WERI-Rb-1 (cell line): ENCODE measurements at places on chromosomes 2 and 18.

DNA sequence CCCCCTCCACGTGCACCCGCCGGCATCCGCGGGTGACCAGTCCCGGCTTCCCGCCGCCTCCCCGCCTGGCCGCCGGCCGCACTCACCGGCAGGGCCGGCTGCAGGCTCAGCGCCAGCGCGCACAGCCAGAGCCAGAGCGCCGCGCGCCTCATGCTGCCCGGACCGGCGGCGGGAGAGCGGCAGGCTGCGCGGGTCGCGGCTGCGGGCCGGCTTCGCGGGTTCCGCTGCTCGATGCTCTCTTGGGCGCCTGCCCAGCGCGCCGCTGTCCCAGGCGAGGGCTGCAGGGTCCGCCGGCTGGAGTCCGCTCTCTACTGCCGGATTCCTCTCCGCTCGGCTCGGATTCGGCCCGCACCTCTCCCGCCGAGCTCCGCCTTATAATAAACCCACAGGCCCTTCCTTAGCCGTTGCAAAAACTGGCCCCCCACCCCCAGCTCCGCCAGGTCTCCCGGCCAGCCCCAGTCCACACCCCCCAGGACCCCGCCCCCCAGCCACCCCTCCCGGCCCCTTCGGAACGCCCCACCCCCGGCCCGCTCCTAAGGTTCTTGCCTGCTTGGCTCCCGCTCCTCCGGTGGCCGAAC is at the start of gene SDC1:
Gene SDC1 (minus strand): TSS at position 415 of the 578 bp plus-strand sequence. CDS start 263 bp downstream, at position 152.
- DNase-seq = peak; percentile 84

DNA sequence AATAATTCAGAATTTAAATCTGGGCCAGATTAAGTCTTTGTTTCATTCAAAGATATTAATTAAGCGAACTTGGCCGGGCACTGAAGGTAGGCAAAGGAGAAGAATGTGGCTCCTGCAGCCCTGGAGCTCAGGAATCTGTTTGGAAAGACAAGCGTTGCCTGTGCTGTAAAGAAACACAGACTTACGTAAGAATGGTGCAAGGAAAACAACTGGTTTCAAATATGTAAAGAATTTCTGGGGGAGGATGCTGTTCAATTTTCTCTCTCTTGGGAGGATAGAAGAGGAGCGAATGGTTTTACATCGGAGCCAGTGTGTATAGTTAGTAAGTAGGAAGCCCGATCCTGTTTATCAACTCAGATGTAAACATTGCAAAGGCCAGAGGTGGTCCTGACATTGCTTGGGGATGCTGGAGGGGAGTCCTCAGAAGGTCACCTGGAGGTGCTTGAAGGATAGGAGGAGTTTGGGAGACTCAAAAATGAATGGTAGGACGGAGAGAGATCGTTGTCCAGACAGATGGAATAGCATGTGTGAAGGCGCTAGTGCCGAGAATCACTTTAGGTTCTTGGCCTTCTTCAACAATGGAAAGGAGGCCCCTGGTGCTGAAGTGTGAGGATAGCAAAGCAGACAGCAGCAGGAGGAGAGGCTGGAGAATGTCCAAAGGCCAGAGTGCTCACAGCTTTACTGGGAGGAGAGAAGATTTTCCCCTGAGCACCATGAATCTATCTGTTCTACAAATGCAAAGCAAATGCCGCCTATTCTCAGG is 456.1 kb downstream of the LPIN1 start:
- DNase-seq = no peak

- no peak for DNase-seq
Observed at GRCh38 chr2:150624001-150624401, 136.5 kb upstream of the RND3 start.

DNA sequence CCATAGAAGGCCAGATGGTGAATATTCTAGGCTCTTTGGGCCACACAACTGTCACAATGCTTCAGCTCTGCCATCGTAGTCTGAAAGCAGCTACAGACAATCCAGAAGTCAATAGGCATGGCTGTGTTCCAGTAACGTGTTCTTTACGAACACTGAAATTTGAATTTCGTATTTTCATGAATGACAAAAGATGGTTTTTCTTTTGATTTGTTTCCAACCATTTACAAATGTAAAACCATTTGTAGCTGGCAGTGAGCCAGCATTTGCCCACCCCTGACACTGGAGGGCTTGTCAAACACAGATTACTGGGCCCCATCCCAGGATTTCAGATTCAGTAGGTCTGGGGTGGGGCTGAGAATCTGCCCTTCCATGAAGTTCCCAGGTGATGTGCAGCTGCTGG is 83.0 kb upstream of the ATG16L1 start:
- DNase-seq = no peak

- no peak for DNase-seq
Observed at GRCh38 chr2:221549143-221549542, 23.0 kb downstream of the EPHA4 start.

- DNase-seq = peak; percentile 24
Observed at GRCh38 chr2:108607706-108608301, 73.5 kb downstream of the LIMS1 start.

DNA sequence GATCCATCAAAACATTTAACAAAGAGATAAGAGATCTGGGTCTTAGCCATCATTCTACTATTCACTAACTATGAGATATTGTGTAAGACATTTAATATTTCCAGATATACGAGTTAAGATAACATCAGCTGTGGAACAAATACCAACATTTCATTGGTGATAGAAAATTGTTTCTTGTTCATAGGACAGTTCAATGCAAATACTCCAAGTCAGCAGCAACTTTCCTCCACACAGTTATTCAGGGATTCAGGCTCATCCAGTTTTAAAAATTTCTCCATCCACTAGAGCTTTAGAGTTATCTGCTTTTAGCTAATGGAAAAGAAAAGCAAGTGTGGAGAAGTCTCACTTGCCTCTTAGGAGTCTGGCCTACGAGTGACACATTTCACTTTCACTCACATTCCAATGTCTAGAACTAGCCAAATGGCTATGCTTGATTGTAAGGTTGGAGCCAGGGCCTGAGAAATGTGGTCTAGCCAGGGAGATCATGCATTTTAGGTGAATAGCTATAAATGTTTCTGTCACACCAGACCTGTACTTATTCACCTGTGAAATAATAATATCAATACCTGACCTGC is 119.3 kb upstream of the MAPRE2 start:
- DNase-seq = no peak

- no peak for DNase-seq
Observed at GRCh38 chr2:60796573-60797509, 40.8 kb downstream of the PAPOLG start.

- no peak for DNase-seq
Observed at GRCh38 chr2:4190548-4190947, 487.2 kb downstream of the DCDC2C start.

GRCh38 chr2:129478902-129479517 is 500.5 kb upstream of the RAB6C start:
- no peak for DNase-seq

DNA sequence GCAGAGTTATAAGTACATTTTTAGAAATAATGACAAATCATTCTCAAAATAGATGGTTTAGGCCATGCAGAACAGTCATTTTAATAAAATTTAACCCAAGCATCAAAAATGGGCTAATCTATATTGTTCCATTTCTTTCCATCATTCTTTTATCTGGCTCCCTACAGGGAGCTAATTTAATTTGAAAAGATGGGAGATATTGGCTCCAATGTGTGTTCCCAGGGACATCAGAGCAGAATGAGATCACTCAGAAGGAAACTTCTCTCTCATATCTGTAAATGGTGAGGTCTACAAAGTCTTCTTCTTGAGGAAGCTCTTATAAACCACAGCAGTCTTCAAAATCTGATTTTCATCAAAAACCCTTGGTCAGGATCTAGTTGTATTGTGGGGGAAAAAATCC is 119.4 kb upstream of the RAB6C start:
- DNase-seq = no peak

DNA sequence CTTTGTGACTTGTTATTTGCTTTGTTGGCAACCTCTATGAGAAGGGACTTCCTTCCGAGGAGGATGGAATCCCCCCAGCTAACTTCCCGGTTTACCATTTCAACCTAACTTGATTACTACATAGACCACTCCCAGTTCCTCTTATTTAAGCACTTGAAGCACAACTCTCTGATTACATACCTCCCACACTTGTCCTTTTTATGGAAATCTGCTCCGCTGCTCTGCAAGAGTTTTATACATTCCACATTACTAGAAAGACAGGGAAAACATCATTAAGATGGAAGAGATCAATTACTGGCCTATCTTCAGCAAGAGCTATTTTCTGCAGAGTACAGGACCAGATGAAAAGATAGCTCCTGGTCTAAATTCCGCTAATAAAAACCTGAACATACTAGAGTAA is 160.0 kb upstream of the PGAP1 start:
- DNase-seq = no peak

DNA sequence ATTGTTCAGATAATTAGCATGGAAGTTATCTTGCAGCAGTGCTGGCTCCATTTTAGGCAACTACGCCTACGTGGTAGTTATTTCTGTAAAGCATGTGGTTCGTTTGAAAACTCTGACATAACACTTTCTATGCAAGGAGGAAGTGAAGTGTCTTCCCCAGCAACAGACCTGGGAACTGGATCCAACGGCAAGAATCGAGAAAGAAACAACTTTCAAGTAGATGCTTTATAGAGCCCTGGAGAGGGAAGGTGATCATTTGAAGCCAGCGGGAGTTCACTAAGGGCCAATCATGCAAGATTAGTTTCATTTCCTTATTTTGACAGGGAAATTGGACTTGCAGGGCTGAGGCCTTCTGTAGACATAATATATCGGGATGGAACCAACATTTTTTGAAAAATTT is 218.3 kb downstream of the ACKR3 start:
- no peak for DNase-seq

- DNase-seq = no peak
Observed at GRCh38 chr2:238601433-238602222, 174.9 kb downstream of the ASB1 start.

GRCh38 chr2:136253288-136254004 is 135.5 kb upstream of the CXCR4 start:
- no peak for DNase-seq

GRCh38 chr2:158497486-158497885 is 40.7 kb downstream of the PKP4 start:
- DNase-seq = no peak

DNA sequence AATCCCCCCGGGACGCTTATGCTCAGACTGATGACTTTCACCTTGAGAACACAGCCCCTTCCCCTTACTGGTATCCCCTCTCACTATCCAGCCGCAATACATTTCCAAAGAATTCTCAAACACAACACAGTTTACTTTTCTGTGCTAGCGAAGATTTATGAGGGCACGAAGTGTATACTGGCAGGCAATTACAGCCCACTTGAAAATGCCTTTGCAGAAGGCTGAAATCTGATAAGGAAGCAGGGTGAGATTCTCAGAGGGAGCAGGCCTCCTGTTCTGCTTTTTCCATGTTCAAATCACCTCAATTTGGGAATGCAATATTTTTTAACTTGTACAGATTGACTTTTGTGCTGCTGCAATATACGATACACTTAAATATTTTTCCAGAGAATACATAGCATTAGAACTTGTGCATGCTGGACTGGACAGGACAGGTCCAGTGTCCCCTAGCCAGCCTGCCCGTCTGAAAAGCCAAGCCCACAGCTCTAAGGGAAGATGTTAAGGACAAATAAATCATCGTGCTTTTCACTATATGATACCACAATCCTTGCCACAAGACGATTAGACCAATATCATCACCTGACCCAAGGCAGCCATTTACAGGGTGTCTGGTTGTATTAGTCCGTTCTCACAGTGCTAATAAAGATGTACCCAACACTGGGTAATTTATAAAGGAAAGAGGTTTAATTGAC is 262.1 kb downstream of the EPHA4 start:
- no peak for DNase-seq

DNA sequence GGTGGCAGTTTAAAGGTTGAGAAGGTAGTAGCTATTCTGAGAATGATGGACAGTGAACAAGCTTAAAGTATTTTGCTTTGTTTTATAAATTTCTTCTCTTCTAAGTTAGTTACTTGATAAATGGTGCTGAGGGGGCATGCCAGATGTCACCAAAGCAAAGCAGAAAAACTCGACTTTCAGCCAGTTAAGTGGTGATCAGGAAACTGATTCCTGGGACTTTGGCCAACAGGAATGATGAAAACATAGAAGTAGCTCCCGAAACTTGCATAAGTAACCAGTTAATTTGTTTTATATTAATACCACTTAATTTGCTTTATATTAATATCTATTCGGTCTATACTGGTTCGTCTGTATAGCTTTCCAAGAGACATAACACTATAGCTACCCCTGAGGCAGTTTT is 82.6 kb downstream of the FANCL start:
- DNase-seq = no peak

- no peak for DNase-seq
Observed at GRCh38 chr2:234970477-234970882, 18.7 kb downstream of the SH3BP4 start.
